Activated CD8-positive, alpha-beta memory T cell treated with anti-CD3 and anti-CD28 coated beads for 4 hours (primary cell): ENCODE measurements at places on chromosomes 5 and 9.

DNA sequence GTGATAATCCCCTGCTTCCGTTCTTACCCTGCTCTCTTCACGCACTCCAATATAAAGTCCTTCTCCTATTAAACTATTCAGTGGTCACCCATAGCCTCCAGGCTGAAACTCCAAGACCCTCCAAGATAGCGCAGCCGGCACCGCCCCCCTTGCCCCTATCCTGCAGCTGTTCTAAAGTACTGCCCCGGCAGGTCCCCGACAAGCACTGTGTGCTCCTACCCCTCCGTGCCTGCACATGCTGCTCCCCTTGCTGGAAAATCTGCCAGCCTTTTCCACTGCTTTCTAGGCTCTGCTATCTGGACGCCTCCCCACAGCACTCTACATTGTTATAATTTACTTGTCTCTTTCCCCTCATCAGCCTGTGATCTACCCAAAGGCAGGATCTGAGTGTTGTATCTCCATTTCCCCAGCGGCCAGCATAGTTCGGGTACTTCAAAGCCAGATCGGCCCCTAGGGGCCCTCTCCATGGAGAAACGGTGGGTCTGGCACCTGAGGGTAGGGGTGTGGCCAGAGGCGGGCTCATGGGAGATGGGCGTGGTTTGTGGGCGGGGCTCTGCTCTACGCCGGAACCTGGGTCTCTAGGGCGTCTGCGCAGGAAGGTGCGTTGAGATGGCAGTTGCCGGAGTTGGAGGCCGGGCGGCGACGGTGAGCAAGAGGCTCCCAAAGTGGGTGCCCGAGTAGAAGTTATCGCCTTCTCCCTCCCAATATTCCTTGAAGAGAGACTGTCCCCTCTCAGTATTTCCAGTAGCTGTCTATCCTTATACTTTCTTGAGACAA is 83.5 kb upstream of the RUSC2 start:
- DNase-seq, result no peak

DNA sequence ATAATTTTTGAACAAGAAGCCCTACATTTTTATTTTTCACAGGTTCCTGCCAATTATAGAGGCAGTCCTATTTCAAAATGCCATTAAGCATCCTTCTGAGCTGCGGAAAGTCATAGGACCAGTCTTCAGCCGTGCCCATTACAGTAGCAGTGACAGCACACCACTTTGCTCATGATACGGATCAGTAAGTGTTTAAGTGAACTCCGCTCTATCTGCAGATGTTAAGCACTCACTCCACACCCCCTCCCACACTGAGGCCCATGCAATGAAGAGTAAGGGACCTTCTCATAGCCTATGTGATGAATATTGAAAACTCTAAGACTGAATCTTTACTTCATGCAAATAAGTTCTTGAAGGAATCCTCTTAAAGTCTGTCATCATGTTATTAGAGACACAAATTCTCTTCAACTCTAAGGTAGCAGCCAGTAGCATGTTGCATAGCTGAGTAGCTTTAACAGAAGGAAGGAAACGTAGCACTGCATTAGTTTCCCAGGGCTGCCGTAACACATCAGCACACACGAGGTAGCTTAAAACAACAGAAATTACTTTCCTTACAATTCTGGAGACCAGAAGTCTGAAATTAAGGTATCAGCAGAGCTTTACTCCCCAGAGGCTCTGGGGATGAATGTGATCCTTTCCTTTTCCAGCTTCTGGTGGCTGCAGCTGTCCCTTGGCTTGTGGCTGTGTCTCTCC is 20.3 kb upstream of the TAF11L2 start:
- DNase-seq, result no peak

GRCh38 chr9:126147936-126148870 is 178.4 kb upstream of the MVB12B start:
- no peak for DNase-seq

DNA sequence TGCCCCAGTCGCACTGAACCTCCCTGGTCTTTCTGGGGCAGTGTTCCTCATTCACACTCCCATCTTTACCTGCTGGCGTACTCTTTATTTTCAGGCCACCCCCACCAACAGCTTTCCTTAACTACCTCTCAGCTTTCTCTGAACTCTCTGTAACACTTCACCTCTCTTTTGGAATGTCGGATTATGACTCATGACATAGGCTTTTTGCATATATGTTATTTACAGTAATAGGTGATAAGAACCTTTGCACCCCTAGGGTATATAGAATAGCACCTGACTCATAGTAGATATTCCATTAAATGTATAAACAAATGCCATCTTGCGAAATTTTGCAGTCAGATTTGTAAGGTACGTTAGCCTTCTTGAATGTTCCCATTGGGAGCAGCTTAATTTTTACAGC is 52.9 kb upstream of the MIER3 start:
- DNase-seq, result no peak

- no peak for DNase-seq
These were observed 17.3 kb upstream of the TNIP1 start for GRCh38 chr5:151097820-151098767.

- no peak for DNase-seq
These were observed 407.1 kb upstream of the PAPPA start for GRCh38 chr9:115746496-115746895.

GRCh38 chr9:27310582-27310981 is 13.6 kb upstream of the EQTN start:
- DNase-seq, result no peak

GRCh38 chr5:149143470-149143869 is 2.2 kb downstream of the ABLIM3 start:
- no peak for DNase-seq

DNA sequence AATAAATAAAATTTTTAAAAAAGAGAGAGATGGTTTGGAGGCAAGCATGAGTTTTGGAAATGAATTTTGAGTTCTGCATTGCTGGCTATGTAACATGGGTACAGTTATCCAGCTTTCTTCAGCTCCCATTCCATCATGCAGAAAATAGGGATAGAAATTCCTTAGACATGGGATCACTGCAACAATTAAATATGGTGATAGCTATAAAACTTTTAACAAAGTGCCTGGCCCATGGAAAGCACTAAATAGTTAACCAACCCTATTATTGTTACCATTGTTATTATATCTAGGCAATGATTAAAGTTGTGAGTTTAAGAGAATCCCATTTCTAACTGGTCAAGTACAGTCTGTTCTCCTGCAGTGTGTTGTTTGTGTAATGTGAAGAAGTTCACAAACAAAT is 115.4 kb upstream of the GAS1 start:
- no peak for DNase-seq

GRCh38 chr5:73129143-73129542 is 8.8 kb downstream of the TMEM171 start:
- no peak for DNase-seq

DNA sequence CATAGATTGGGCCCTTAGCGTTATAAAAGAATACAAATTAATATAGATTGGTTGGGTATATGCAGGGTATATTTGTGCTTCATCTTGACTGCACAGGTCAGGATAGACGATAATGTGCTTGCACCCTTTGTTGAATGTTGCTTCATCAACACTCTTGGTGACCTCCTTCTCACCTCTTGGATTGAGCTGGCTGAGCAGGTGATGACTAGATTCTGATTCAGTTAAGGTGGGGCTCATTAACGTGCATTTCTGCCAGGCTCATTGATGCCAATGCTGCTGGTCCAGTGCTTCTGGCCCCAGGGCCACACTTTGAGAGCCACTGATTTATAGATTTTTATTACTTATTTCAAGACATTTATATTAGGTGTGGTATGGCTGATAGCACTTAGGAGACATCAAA is 27.7 kb downstream of the PCSK5 start:
- DNase-seq, result no peak

GRCh38 chr5:120532835-120533234 is 68.7 kb downstream of the PRR16 start:
- DNase-seq, result no peak

DNA sequence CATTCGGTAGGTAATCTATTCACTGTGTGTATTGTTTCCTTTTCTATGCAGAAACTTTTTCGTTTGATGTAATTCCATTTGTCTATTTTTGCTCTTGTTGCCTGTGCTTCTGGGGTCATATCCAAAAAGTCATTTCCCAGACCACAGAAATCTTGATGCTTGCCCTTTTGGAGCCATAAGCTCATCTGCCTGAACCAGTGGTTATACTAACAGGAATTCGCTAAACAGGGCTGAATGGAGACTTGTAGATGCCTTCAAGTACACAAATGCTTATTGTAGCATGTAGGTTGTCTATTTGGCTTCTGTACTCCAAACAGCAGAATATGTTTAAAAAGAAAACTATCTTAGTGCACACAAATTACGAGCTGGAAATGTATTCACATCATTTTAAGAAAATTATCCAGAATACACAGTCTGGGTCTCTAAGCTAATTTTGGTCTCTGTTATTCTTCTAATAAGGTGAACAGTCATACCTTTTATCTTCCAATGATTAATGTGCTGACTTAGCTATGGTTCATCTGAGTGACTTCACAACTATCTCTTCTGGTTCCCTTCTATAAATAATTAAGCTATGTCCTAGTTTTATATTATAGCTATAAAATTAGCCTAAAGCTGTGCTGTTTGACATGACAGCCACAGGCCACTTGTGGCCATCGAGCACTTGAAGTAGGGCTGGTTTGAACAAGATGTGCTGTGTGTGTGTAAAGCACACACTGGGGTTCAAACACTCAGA is 87.6 kb downstream of the DAPK1 start:
- DNase-seq, result no peak

DNA sequence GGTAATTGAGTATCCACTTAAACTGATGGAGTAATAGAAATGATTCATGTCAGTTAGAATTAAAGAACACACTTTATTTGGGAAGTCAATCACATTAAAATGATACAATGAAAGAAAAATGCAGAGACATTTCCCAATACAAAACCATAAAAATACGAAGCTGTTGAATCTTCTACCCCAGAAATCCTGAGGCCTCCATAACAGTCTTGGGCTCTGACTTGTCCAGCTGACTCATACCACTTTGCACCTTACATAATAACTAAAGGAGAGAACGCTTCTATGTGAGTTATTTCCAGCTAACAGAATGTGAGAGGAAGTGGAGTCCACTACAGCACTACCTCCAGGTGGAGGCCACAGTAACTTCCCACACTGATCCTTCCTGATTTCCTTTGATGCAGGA is 305.0 kb downstream of the MRPS30 start:
- DNase-seq, result no peak

- no peak for DNase-seq
These were observed 256.4 kb downstream of the ICE1 start for GRCh38 chr5:5678909-5679308.
